Effector memory CD8-positive, alpha-beta T cell (primary cell): ENCODE measurements at places on chromosomes 7 and 10.

GRCh38 chr10:62018131-62018911 is 116.8 kb downstream of the ARID5B start:
- DNase-seq = no peak

DNA sequence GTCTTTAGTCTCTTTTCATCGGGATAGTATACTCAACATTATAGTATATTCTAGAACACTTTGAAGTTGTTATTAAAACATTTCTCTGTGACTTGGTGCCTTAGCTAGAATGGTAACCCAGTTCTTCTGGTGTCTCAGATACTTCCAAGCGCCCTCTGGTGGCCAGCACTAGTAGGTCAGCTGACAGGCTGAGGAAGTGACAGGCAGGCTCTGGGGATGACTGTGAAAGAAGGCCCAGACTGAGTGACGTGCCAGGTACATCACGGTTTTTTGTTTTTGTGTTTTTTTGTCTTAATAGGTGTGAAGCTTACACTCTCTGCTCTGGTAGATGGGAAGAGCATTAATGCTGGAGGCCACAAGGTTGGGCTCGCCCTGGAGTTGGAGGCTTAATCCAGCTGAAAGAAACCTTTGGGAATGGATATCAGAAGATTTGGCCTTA is 5.1 kb downstream of the COMTD1 start:
- peak; percentile 95 for DNase-seq

- peak; percentile 16 for DNase-seq
These were observed 23.6 kb upstream of the PFKP start for GRCh38 chr10:3043512-3044368.

GRCh38 chr7:22759721-22760120 is 32.7 kb downstream of the IL6 start:
- no peak for DNase-seq

GRCh38 chr7:40432046-40432445 is 297.2 kb downstream of the SUGCT start:
- no peak for DNase-seq

DNA sequence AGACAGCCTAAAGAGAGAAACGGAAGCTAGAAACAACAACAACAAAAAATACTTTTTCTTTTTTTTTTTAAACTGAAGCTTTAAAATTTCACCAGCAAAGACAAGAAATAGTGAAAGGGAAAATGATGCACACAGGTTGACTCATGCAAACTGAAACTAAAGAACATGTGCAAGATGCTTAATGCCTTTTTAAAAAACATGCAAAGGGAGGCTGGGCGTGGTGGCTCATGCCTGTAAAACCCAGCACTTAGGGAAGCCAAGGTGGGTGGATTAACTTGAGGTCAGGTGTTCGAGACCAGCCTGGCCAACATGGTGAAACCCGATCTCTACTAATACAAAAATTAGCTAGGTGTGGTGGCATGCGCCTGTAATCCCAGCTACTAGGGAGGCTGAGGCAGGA is 15.1 kb upstream of the CUBN start:
- peak; percentile 1 for DNase-seq

DNA sequence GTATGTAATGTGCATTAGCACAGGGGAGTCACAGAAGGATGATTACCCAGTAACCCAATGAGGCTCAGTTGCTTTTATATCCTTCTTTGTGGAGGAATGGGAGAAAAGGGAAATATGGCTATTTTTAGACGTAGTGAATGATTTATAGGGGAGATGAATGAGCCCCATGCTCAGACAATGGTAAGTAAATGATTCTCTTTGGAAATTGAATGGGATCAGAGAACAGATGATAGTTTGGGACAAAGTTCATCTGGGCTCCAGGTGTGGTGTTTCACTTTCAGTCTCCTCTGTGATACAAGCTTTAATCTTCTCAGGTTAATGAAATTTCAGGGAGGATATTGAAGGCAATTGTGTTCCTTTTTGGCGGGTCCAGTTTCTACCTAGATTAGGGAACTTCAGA is 63.0 kb upstream of the MPP7 start:
- DNase-seq = no peak

GRCh38 chr10:70940834-70941568 is 52.6 kb upstream of the PCBD1 start:
- no peak for DNase-seq

GRCh38 chr10:7389844-7390243 is 21.0 kb downstream of the SFMBT2 start:
- DNase-seq = no peak

DNA sequence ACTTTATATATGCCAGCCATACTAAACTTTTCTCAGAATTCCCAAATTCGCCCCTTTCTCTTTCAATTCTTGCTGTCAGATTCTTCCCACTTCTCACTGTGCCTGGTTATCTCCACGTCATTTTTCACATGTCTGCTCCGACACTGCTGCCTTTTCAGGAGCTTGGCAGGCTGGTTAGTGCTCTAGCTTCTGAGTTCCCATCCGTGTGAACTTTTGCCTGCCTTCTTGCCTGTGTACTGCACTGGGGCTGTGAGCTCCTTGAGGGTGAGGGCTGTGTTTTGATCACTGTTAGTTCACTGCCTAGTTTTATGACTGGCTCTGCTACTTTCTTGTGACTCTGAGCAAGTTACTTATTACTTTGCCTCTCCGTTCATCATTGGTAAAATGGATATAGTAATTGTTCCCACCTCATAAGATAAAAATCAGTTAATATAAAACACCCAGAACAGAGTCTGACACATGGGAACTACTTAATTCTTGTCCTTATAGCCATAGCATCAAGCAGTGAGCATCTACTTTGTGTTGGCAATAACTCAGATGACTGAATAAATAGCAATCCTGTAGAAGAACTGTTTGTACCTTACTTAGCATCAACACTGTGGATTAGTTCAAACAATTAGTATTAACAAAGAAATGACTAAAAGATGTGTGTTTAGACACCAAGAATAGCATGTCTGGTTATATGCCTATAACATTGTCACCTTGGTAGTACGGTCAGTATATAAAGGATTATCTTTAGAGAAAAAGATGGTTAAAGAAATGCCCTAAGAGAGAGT is 5.5 kb downstream of the GSTO1 start:
- no peak for DNase-seq

- DNase-seq = no peak
These were observed 285.2 kb downstream of the USP6NL start for GRCh38 chr10:11326241-11326640.

GRCh38 chr7:142412551-142413193 is 154.8 kb upstream of the PRSS58 start:
- DNase-seq = peak; percentile 14

GRCh38 chr10:78584681-78585080 is 484.1 kb upstream of the ZMIZ1 start:
- DNase-seq = no peak

- DNase-seq = no peak
These were observed 19.2 kb downstream of the MMRN2 start for GRCh38 chr10:86938260-86938659.

GRCh38 chr7:251446-252175 is 38.4 kb upstream of the FOXL3 start:
- no peak for DNase-seq

GRCh38 chr10:31693491-31693890 is 235.1 kb downstream of the ARHGAP12 start:
- DNase-seq = no peak

DNA sequence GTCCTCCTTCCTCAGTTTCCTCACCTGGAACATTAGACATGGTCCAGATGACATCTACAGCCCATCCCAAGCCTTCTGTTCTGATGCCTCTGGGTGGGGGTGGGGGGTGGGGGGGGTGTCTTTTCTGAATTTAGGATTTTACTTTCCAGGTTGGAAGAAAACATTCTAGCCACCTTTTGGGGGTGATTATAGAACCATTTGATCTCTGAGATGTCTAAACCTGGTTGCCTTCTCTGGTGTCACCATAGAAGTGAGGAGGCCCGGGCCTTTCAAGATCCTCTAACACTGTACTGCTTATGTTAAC is 411.0 kb upstream of the ZMIZ1 start:
- DNase-seq = no peak

- DNase-seq = no peak
These were observed 269.9 kb downstream of the BAMBI start for GRCh38 chr10:28947171-28947570.

GRCh38 chr7:50580057-50580456 is 14.9 kb upstream of the DDC start:
- DNase-seq = no peak

- no peak for DNase-seq
These were observed 227.2 kb upstream of the GRB10 start for GRCh38 chr7:51009716-51010496.

- no peak for DNase-seq
These were observed 14.0 kb downstream of the SLC13A4 start for GRCh38 chr7:135713836-135714470.

GRCh38 chr10:3763852-3764625 is 21.0 kb downstream of the KLF6 start:
- DNase-seq = no peak

- no peak for DNase-seq
These were observed 116.2 kb downstream of the PARP12 start for GRCh38 chr7:139946533-139946932.

DNA sequence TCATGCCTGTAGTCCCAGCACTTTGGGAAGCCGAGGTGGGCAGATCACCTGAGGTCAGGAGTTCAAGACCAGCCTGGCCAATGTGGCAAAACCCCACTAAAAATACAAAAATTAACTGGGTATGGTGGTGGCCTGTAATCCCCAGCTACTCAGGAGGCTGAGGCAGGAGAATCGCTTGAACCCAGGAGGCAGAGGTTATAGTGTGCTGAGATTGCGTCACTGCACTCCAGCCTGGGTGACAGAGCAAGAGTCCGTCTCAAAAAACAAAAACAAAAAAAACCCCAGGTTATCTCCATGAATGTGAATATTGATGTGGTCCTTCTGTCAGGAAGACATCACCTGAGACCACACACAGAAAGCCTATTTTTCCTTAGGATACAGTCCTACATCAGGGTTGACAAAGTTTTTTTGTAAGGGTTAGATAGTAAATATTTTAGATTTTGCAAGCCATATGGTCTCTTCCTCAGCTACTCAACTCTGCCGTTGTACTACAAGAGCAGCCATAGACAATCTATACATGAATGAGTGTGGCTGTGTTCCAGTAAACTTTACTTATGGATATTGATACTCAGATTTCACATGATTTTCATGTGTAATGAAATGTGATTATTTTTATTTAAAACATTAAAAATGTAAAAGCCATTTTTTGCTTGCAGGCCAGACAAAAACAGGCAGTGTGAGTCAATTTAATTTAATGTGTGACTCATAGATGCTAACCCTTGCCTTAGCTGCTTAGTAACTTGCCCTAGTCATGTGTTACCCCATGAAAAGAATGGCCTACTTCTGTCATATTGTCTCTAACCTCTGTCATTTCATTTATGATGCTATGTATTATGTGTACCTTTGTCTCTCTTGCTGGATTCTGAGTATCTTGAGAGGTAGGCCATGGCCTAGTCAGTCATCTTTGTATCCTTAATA is 78.1 kb downstream of the TPST1 start:
- DNase-seq = no peak

DNA sequence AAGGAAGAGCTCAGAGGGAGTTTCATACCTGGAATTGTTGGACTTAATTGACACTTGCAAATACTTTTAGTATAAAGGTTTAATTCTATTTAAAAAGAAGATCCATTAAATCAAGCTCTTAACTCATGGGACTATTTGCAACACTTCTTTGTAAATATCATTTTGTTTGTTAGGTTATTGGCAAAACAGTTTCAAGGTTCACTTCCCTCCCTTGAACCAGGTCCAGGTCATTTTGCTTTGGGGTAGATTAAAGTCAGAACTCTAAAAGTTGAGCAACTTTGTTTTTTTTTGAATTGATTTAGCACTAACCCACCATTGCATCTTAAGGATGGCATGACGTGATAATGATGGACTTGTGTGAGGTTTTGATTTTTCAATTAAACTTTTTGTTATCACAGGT is 45.9 kb downstream of the ZRANB1 start:
- DNase-seq = no peak

DNA sequence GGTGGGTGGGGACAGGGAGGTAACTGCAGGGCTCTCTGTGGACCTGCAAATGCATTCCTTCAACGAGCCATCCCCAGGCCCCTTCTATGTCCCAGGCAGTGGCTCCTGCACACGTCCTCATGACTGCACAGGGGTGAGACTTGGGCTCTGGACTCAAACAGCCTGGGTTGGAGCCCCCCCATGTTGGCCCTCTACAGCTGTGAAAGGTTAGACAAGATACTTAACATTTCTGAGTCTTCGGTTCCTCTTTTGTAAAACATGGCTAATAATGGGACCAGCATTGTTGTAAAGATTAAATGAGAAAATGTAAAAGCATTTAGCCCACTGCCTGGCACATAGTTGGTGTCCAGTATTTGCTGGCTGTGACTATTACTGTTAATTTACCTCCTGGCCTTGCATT is 41.8 kb downstream of the CHST3 start:
- no peak for DNase-seq

GRCh38 chr10:4183761-4184261 is 398.8 kb upstream of the KLF6 start:
- no peak for DNase-seq

- no peak for DNase-seq
These were observed 112.2 kb upstream of the RAB18 start for GRCh38 chr10:27391916-27392315.

GRCh38 chr10:33295851-33296250 is 38.6 kb downstream of the NRP1 start:
- DNase-seq = no peak

GRCh38 chr10:32379950-32380551 is 33.1 kb upstream of the EPC1 start:
- DNase-seq = no peak

- no peak for DNase-seq
These were observed 38.5 kb downstream of the CREM start for GRCh38 chr10:35165136-35165535.

GRCh38 chr7:90551036-90551435 is 45.1 kb upstream of the CDK14 start:
- DNase-seq = no peak
